H1 (cell line): ENCODE measurements at places on chromosomes 13 and 19.

DNA sequence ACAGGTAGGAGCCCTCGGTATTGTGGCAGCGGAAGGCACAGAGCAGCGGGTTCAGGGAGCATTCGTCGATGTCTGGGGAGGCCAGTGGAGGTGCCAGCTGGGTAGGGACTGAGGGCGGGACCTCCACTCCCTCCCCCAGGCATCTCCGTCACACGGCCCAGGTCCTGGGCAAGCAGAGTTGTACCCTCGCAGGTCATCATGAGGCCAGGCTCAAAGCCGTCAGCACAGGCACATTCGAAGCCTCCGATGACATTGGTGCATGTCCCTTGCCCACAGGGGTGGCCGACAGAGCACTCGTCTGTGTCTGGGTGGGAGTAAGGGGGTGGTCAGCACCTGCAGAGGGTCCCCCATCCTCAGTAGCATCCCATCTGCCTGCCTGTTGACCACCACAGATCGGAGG, 35.3 kb downstream of the CCL25 start:
- DNase-seq = no peak

DNA sequence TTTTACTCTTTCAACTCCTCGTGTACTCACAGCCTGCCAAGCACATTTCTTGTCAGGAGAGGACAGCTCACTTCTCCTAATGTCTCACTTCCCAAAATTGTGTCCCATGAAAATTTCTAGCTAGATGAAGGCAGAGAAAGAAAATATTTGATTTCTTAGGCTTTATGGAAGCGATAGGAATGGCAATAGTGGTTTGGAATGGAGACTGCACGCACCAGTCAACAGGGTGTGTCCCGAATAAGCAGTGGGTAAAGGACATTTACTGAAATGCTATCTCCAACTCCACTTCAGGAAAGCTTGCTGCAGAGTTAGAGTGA, 321 bp upstream of the ZNF222 start:
- no peak for DNase-seq

- no peak for DNase-seq
These were observed 37.6 kb downstream of the KCTD12 start for GRCh38 chr13:76848596-76848995.

DNA sequence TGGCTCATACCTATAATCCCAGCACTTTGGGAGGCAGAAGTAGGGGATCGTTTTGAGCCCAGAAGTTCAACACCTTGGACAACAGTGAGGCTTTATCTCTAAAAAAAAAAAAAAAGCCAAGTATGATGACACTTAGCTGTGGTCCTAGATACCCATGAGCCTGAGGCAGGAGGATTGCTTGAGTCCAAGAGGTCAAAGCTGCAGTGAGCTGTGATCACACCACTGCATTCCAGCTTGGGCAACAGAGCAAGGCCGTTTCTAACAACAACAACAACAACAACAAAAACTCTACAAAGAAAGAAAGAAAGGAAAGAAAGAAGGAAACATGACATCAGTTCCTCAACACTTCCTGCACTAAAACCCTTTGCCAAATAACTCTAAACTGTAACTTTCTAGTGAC, 265.1 kb upstream of the DACH1 start:
- DNase-seq = no peak

DNA sequence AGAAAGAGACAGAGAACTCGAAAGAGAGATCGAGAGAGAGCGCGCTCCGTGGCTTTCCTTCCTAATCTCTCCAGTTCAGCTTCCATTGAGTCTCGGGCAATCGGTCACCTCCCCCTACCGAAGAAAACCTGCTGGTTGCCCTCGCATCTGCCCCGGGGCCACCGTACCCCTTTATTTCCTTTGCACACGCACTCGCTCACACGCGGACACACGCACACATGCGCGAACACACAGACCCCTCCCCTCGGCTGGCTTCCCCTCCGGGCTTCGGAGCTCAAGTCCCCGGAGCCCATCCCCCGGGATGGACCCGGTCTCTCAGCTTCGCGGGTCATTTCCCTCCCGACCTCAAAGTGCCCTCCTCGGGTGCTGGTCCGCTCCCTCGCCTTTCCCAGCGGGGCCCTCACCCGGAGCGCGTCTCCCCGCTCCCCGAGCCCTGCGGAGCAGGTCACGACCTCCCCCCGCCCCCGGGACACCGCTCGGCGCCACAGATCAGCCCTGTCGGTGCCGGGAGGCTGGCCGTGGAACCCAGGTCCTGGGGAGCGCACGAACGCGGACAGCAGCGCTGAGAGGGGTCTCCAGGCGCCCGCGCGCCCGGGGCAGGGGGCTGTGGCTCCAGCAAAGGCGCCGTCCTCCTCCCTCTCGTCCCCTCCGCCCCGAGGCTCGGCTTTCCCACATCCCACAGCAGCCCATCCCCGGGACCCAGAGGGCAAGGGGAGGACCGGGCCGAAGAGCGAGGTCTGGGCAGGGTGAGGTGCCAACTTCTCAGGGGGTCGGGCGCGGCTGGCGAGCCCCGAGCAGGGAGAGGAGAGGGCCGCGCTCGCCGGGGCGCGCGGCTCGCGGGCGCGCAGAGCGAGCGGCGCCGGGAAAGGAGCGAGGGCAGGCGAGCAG, 1.8 kb downstream of the DACH1 start:
- DNase-seq = no peak

DNA sequence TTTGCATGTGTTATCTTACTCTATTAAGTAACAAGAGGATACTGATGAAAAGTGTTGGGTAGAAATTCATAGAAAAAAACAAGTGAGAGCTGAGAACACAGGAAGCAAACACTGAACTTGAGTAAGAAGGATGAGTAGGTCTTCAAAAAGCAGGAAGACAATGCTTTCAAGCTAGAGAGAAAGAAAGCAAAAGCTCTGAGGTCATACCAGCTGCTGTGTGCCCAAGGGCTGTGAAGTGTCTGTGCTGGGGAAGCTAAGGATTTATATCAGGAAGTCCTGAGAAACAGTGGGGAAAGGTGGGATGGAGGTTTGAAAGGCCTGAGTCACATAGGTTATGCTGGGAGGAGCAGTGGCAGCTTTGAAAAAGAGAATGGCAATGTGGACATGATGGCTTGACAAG, 145.5 kb upstream of the MAB21L1 start:
- DNase-seq = no peak

- DNase-seq = no peak
These were observed 3.8 kb upstream of the RAB20 start for GRCh38 chr13:110565296-110565695.

DNA sequence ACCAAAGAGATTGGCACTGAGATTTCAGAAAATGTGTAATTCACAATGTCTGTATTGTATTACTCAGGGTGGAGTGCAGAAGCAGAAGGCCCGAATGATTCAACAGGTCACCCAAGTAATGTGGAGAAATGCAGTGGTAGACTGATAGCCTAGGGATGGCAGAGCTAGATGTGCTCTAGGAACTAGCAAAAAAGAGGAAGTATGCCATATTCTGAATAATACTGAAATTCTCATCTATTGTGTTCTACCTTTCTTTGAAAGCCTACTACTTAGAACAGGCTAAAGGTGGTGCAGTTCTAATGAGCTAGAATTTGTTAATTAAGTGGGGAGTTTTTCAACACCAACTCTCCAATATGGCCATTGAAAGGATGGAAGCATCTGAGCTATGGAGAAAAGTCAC, 1449.8 kb upstream of the MIR17HG start:
- no peak for DNase-seq

DNA sequence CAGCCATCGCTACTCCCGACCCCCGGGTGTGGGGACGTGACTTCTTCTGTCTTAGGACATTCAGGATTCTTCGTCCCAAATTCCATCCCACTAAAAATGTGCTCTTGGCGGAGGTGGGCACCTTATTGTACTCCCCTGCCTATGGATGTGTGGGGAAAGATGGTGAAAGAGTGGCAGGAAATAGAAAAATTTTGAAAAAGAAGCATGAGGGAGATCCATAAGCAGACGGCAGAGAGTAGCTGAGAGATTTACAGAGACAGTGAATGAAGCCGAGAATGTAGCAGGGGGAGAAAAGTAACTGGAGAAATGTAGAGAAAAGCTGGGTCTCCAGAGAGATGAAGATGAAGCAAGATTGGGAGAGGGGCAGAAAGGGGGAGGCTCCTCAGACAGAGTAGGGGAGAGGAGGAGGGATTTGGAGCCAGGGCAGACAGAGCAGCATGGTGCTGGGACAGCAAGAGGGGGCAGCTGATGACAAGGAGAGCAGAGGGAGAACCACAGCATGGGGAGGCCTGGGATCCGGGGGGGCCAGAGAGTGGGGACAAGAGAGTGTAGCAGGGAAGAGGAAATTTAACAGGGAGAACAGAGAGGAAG, 843 bp downstream of the ZNF610 start:
- DNase-seq = no peak
